SJCRH30 (cell line): ENCODE measurements at places on chromosomes 2 and 18. TPM values are rescaled to one million over a fixed set of nuclear protein-coding genes. Genes with fewer than 3 reads are reported as not detected.

- no peak for DNase-seq
These were observed 391.7 kb downstream of the TNS1 start for GRCh38 chr2:217611056-217611455.

- DNase-seq, result no peak
These were observed 67.3 kb upstream of the CSRNP3 start for GRCh38 chr2:165402162-165402561.

GRCh38 chr2:177693658-177694339 lies 301.2 kb downstream of the AGPS start:
- DNase-seq, result no peak

GRCh38 chr2:64478502-64479230 lies 24.7 kb downstream of the LGALSL start:
- DNase-seq, result no peak

DNA sequence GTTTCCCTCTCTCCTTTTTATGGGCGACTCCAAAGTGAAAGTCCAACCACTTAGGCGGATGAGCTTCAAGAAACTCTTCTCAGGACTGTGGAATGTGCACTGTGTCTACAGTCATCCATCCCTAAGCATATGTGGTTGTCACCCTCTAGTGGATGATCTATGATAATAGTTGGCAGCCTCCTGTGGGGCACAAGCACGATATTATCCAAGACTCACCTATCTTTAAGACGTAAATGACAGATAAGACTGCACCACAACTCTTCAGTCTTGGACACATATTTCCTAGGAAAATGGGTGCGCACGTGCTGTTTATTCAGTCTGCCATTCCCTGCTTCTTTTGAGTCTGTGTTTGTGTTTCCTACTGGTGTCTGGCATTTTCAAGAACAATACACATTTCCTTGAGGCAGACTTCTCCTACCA lies 145.5 kb upstream of the CTAGE1 start:
- DNase-seq, result peak; percentile 8

TSPYL6 gene
- total RNA-seq, result 0.03 and 0.10 TPM in 2 replicates

TMEM247 gene
- not detected in 2 replicates for total RNA-seq

MRO gene
- total RNA-seq, result 0.03 and 0.06 TPM in 2 replicates

LYPD6 gene
- 10.4 and 11.5 TPM in 2 replicates for total RNA-seq

LPIN2 gene
- 15.3 and 16.7 TPM in 2 replicates for total RNA-seq

WIPF1 gene
- 14.8 and 18.8 TPM in 2 replicates for total RNA-seq

UCN gene
- total RNA-seq, result 0.32 and 1.6 TPM in 2 replicates

ATIC gene
- total RNA-seq, result 48.2 and 50.7 TPM in 2 replicates

ALPI gene
- total RNA-seq, result not detected in 2 replicates

ZC3H8 gene
- total RNA-seq, result 23.4 and 24.1 TPM in 2 replicates

STAT1 gene
- total RNA-seq, result 130 and 135 TPM in 2 replicates

CCDC150 gene
- total RNA-seq, result 9.6 and 17.4 TPM in 2 replicates
